ENCODE measurements at places on chromosomes 2 and 18. TPM values are rescaled to one million over a fixed set of nuclear protein-coding genes. Genes with fewer than 3 reads are reported as not detected.

ARHGEF33 gene
- 0.38 TPM for total RNA-seq

HSBP1L1 gene
- total RNA-seq, result 7.9 TPM

CD226 gene
- total RNA-seq, result 2.4 TPM

RBM43 gene
- total RNA-seq, result 1.5 TPM

PLB1 gene
- total RNA-seq, result 2.0 TPM

SERPINB13 gene
- not detected for total RNA-seq

DES gene
- total RNA-seq, result 21,230 TPM

FBLN7 gene
- total RNA-seq, result 1.00 TPM

TLX2 gene
- not detected for total RNA-seq

AMER3 gene
- total RNA-seq, result not detected

KCNG2 gene
- 0.32 TPM for total RNA-seq

ZNF396 gene
- total RNA-seq, result 1.0 TPM

CROCC2 gene
- not detected for total RNA-seq

MAB21L4 gene
- not detected for total RNA-seq

CD302 gene
- 10.8 TPM for total RNA-seq

VIT gene
- 2.6 TPM for total RNA-seq

DNPEP gene
- total RNA-seq, result 47.2 TPM

GRHL1 gene
- total RNA-seq, result 1.1 TPM

CDK15 gene
- 0.22 TPM for total RNA-seq

PSD4 gene
- 2.3 TPM for total RNA-seq

IL36RN gene
- total RNA-seq, result not detected

AOX1 gene
- 1.5 TPM for total RNA-seq

REG3G gene
- total RNA-seq, result not detected

SPP2 gene
- total RNA-seq, result not detected

ALK gene
- not detected for total RNA-seq

FAM237A gene
- total RNA-seq, result 1.9 TPM

POTEJ gene
- total RNA-seq, result not detected

SP140 gene
- 0.57 TPM for total RNA-seq

ELOA2 gene
- not detected for total RNA-seq

VWA3B gene
- total RNA-seq, result 0.51 TPM

AQP12A gene
- total RNA-seq, result not detected

GKN2 gene
- total RNA-seq, result not detected

MARCHF4 gene
- total RNA-seq, result not detected

MATN3 gene
- 0.11 TPM for total RNA-seq

FAM110C gene
- total RNA-seq, result 4.0 TPM

ERCC3 gene
- total RNA-seq, result 23.4 TPM

DPYSL5 gene
- 0.19 TPM for total RNA-seq

HADHB gene
- total RNA-seq, result 532 TPM

PROKR1 gene
- 0.08 TPM for total RNA-seq

LYPD6B gene
- total RNA-seq, result not detected

POTEI gene
- total RNA-seq, result not detected

FSHR gene
- total RNA-seq, result not detected

CNTNAP5 gene
- total RNA-seq, result not detected

STAT1 gene
- 53.2 TPM for total RNA-seq

METTL4 gene
- total RNA-seq, result 7.0 TPM

UGT1A8 gene
- not detected for total RNA-seq

CMPK2 gene
- total RNA-seq, result 5.5 TPM
